ENCODE measurements at places on chromosomes 7 and 10.

GRCh38 chr10:83881661-83882060 lies 257.6 kb upstream of the GHITM start:
- DNase-seq: no peak

DNA sequence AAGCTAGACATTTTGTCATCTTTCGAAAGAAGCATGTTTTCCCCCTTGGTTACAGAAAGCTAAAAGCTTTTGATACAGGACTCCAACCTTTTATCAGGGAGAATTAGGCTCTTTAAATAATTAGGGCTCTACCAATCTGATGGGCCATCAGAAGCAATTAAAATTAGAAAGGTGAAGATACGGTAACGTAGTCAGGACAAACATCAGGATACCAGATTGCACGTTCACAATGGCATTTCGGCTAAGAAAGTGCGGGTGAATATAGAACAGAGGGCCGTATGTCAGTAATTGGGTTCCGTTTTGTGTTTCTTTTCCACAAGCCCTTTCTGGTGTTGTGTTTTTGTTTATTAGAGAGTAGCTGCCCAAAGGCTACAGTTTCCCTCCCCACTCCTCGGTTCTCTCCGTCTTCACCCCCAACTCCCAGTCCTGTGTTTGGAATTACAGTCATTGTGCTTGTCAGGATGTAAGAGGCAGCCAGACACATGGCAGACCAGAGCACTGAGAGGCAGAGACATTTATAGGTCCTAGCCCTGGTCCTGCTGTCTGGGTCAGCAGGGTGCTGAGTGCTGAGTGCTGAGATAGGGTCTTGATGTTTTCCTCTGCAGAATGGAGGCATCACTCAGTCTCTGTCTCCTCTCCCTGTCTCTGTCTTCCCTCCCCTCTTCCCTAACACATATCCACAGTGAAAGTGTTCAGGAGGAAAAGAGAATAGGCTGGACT lies 5.5 kb downstream of the PFKP start:
- DNase-seq: no peak

DNA sequence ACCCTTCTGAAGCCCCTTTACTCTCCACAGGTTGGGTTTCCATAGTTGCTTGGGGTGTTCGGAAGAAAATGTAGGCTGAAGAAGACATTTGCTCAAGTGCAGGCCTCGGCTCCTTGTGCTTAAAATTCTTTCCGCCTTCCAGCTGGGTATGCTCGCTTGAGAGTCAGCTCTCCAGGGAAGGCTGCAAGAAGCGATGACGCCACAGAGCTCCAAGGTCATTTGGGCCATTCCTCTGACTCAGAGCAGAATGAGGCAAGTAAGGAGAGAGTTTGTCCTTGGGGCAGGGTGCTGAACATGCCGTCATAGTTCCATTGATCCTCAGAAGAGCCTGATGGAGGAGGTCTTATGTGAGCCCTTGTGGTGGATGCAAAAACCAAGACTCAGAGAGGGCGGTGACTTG lies 27.4 kb upstream of the HSPA12A start:
- no peak for DNase-seq

DNA sequence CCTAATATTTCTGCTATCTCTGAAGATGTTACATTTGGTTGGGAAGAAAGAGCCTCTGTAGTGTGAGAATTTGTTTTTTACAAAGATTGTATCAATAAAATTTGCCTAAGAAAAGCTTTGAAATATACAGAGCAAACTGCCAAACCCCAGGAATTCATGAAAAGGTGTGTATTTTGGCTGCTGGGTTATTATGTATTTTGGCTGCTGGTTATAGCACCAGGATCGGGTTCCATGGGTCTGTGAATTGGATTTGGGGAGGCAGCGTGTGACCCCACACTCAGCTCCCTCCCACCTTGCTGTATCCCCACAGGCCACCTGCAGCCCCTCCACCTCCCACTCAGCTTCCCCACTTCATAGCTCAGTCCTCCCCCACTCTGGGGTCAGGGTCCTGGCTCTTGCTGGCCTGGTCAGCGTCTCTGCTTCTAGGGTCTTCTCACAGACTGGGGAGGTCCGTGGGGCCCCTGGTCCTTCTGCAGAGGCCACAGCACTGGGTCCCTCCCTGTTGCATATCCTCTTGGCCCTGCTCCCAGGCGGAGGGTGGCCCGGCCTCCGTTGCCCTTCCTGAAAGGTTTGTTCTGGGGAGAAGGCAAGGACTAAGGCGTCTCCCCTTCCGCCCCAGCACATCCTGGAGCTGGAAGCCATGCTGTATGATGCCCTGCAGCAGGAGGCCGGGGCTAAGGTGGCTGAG lies 24.0 kb upstream of the DPYSL4 start:
- DNase-seq: no peak

DNA sequence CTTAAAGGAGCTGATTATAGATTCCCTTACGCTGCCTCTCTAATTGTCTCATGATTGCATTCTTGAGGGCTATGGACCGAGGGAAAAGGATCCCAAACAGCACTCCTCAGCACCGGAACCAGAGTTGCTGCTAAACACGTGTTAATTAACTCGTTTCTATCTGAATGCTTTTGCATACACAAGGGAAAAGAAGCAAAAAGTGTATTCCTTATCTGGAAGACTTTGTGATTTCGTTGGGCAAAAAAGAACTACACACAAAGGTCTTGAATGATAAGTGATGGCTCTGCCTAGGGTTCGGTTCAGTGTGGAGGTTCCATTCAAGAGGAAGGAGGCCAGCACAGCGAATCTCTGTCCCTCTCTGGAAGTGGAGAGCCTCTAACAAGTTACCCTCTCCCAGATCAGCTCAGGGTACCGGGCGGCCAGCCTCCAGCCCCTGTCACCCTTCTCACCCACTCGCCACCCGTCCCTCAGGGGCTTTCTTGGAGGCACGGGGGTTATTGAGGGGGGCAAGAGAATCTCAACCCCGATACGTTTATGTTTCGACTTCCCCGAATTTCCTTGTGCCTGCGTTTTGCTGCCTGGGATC lies 515 bp upstream of the SLC4A2 start:
- no peak for DNase-seq

GRCh38 chr7:50614721-50615518 lies 49.7 kb upstream of the DDC start:
- DNase-seq: no peak

DNA sequence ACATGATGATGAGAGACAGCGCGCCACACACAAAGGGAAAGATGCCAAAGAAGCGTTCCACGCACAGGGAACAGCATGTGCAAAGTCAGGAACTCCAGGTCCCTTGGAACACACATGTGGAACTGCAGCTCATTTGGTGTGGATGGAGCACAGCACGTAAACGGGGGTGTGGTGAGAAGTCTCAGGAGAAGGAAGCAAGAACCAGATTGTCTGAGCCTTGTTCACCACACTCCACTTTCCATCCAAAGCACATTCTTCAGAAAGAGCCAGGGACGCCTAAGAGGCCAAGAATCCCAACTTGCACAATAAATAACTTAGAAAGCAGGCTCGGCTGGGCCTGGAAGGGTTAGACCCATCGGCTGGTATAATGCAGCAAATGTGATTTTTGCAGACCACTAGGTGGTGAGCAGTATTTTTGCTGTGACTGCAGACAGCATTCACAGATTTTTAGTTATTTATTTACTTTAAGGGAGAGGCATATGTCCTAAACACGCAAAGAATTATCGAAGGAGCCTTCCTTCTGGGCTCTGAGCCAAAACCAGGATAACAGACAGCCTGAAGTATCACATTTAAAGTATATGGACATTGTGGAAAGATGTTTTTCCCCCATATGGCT lies 27.9 kb upstream of the ASCC1 start:
- DNase-seq: no peak

DNA sequence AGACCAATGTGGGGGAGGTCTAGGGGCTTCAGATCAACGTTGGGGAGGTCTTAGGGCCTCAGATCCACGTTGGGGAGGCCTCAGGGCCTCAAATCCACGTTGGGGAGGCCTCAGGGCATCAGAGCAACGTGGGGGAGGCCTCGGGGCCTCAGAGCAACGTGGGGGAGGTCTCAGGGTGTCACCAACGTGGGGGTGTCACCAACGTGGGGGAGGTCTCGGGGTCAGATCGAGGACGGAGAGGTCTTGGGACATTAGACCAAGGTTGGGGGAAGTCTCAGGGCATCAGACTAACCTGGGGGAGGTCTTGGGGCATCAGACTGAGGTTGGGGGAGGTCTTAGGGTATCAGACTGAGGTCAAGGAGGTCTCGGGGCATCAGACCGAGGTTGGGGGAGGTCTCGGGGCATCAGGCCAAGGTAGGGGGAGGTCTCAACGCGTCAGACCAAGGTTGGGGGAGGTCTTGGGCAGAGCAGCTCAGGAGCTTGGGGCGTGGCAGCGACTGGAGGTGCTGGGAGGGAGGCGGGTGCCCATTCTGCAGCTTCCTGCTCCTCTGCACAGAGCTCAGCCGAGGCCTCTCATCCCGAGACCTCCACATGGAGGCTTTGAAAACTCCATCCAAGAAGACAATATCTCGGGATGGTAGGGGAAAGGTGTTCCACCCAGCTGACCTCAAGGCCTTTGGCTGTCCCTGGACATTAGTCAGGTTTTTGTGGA lies 159.8 kb downstream of the WDR37 start:
- no peak for DNase-seq

GRCh38 chr10:112221545-112221944 lies 38.0 kb upstream of the GPAM start:
- DNase-seq: no peak

- DNase-seq: no peak
Observed at GRCh38 chr7:29372351-29373090, 177.9 kb downstream of the CHN2 start.

DNA sequence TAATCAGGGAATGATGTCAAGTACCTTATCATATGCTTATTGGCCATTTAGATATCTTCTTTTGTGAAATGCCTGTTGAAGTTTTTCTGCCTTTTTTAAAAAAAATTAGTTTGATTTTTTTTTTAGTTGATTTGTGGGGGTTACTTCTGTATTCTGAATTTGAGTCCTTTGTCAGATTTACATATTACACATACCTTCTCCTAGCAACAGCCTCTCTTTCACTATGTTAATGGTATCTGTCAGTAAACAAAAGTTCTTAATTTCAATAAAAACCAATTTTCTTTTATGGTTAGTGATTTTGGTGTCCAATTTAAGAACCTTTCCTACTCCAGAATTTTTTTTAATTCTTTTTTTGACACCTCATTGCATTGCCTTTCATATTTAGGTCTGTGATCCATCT lies 52.0 kb downstream of the CSGALNACT2 start:
- no peak for DNase-seq

DNA sequence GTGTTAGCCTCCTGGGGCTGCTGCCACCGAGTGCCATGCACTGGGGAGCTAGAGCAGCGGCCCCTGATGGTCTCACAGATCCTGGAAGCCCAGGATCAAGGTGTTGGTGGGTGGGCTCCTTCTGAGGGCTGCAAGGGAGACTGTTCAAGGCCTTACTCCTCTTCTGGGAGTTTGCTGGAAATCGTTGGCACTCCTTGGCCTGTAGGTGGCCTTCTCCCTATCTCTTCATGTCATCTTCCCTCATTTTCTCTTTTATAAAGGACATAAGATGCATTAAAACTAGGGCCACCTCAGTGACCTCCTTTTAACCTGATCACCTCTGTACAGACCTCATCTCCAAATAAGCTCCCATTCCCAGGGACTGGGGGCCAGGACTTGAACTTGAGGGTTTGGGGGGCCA lies 27.0 kb upstream of the ZNF862 start:
- peak; percentile 56 for DNase-seq

- no peak for DNase-seq
Observed at GRCh38 chr10:13690281-13690825, 103.6 kb downstream of the PRPF18 start.

DNA sequence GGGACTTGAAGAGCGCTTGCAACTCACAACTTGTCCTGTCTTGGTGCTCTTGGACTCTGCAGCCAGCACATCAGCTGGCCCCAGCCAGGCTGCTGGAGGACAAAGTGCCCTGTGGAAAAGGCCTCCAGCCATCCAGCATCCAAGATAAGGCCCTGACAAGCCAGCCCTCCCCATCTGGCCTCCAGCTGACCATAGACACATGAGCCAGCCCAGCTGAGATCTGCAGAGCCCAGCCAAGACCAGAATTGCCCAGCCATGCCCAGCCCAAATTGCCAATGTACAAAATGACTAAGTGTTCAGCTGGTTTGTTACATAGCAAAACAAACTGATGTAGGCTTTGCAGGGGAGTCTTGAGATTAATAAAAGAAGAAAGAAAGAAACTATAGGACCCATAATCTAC lies 36.0 kb upstream of the FRMD4A start:
- DNase-seq: no peak

GRCh38 chr10:101358706-101359300 lies 4.8 kb downstream of the BTRC start:
- no peak for DNase-seq

DNA sequence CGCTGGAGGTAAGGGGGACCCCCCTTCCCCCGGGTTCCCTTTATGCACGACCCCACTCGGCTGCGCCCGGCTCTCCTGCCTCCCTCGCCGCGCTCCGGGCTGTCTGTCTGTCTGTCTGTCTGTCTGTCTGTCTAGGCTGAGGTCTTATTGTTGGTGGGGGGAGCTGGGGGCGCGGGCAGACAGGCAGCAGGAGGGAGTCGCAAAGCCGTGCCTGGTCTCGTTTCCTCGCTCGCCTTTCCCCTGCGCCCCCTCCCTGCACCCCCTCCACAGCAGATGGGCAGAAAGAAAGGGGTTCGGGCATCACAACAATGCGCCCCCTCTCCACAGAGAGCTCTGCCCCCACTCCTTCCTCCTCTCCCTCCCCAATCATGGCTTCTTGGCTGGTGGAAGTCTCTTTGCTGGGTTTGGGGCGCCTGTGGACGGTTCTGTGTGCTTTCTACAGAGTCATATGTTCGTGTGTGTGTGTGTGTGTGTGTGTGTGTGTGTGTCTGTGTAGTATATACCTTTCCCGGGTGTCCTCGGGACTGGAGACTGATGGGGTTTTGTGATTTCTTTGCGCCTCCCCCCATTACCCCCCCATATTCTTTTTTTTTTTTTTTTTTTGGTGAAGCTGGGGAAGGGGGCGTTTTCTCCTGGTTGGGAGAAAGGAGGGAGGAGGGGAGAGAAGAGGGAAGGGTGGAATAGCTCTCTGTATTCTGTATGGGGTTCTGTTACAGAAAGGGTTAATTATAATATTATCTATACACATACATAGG lies 1.9 kb downstream of the AUTS2 start:
- DNase-seq: no peak

DNA sequence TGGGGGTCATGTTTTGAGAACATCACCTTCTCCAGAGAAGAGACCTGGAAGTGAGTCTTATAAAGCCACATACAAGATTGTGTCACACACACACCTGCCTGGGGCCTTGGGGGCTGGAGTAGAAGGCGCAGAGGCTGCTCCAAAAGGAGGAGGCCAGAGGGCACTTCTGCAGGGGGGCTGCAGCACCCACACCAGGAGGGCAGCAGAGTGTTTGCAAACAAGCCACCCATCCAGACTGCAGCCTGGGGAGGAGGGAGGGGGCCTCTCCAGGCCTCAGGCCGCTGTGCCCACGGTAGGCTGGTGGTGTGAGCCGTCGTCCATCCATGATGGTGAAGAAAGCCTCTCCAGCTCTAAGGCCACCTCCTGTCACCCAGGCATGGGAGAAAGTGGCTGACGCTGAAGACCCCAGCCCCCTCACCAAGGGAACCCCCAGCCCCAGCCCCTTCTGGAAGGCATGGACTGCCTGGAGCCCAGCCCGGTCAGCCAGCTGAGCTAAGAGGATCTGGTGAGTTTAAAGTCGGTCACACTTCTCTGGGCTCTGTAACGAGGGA lies 77.5 kb downstream of the FOXL3 start:
- no peak for DNase-seq

GRCh38 chr7:112648781-112649180 lies 141.4 kb downstream of the TMEM168 start:
- DNase-seq: no peak

- no peak for DNase-seq
Observed at GRCh38 chr7:102120666-102121195, 165.9 kb upstream of the SH2B2 start.

GRCh38 chr10:124158592-124158991 lies 65.2 kb upstream of the CHST15 start:
- DNase-seq: no peak

GRCh38 chr7:45921699-45922519 lies 837 bp upstream of the IGFBP3 start:
- no peak for DNase-seq

Measured in Kasumi-1 (cell line).